ENCODE measurements at places on chromosomes 16 and 17.

GRCh38 chr16:80092681-80093080 lies 448.1 kb upstream of the DYNLRB2 start:
- DNase-seq: no peak

DNA sequence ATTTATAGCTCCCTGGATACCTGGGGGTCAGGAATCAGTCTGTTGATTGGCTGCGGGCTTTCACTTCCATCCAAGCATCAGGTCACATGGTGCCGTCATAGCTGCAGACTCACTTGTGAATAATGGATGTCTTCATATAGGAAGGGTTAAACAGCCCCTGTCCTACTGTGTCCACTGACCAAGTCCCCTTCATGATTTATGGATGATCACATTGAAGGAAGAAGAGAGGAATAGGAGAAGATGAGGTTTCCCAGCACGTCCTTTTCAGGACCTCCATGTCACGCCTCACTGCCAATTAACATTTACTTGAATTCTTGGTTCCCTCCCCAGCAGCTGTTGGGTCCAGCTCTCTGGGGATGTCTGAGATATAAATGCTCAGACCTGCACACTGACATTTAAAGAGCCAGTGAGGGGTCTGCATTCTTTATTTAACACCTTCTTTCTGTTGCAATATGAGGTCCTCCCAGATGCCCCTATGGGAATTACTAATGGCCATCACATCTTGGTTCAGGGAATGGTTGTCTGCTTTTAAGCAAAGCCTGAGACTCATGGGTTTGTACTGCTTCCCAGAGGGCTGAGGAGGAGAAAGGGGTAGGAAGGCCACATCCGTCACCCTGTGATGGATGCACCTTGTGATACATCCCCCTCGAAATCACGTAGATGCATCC lies 230.6 kb upstream of the HSBP1 start:
- no peak for DNase-seq

- DNase-seq: no peak
Measured at GRCh38 chr16:82832821-82833220, 206.1 kb downstream of the CDH13 start.

- no peak for DNase-seq
Measured at GRCh38 chr16:87982581-87983041, 31.4 kb downstream of the BANP start.

- DNase-seq: no peak
Measured at GRCh38 chr17:66655861-66656260, 179.1 kb upstream of the CACNG5 start.

DNA sequence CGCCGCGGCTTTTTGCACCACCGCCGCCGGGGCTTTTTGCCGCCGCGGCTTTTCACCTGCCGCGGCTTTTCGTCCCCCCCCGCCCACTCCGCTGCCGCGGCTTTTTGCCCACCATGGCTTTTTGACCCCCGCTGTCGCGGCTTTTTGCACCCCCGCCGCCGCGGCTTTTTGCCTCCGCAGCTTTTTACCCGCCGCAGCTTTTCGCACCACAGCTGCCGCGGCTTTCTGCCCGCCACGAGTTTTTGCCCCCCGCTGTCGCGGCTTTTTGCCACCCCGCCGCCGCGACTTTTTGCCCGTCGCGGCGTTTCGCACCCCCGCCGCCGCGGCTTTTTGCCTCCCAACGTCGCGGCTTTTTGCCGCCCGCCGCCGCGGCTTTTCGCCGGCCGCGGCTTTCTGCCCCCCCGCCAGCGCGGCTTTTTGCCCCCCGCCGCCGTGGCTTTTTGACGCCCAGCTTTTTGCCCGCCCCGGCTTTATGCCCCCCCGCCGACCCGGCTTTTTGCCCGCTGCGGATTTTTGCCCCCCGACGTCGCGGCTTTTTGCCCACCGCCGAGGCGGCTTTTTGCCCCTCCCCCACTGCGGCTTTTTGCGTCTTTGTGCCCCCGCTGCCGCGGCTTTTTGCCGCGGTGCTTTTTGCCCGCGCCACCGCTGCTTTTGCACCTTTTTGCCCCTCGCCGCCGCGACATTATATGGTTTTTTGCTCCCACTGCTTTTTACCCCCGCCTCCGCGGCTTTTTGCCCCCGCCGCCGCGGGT lies 1343.6 kb downstream of the TP53TG3F start:
- no peak for DNase-seq

- no peak for DNase-seq
Measured at GRCh38 chr16:30644334-30644830, 6.4 kb upstream of the PRR14 start.

- no peak for DNase-seq
Measured at GRCh38 chr16:77220427-77220826, 21.2 kb downstream of the SYCE1L start.

DNA sequence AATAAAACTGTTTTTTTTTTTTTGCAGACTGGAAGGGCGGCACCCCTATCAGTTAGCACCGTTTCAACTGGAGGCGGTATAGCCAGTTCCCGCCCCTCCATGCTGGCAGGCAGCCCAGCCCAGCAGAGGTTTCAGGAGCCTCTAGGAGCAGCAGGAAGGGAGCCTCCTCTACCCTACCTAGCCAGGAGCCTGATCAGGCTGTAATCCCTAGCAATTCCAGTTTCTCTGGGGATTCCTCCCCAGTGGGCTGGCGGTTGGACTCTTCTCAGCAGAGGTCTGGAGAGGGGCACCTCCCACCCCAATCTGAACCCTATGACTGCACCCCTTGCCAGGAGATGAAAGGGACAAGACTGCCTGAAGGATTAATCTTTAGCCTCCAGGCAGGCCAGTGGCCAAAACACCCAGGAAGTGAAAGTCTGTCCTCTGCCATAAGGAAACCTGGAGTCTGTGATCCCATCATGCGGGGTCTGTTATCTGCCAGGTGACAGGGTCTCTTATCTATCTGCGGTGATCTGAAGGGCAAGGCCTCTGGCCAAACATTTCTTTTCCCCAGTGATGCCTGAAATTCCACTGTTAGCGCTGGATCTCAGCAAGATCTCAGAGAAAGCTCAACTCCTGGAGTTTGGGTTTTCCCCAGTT lies 4.9 kb upstream of the CDH1 start:
- DNase-seq: no peak

- DNase-seq: no peak
Measured at GRCh38 chr17:48023400-48024148, 14.0 kb downstream of the COPZ2 start.

DNA sequence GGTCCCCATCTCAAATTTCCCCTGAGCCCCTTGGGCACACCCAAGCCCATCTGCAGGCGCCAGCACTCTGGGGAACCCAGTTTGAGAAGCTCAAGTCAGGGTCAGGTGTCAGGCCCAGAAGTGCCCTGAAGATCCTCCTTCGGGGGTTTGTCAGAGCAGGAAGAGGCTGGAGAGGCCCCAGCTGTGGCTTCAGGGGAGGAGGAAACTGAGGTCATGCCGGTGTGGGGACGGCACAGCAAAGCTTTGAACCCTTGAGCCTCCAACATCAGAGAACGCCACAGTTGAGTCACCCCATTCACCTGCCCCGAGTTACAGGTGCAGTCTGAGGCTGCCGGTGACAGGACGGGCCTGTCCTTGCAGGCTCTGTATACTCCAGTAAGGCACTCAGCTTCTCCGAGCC lies 140.2 kb upstream of the CIBAR2 start:
- DNase-seq: no peak

GRCh38 chr16:75379339-75379738 lies 54.0 kb downstream of the CFDP1 start:
- no peak for DNase-seq

Measured in stimulated activated CD8-positive, alpha-beta memory T cell treated with anti-CD3 and anti-CD28 coated beads, Interleukin-4, amount 100 ng/mL, for 1 hour (primary cell).